OCI-M1 (cell line): ENCODE measurements at places on chromosomes 6 and 20.
A peak's percentile ranks its signal among the peaks of the same experiment; 100 is the strongest.

DNA sequence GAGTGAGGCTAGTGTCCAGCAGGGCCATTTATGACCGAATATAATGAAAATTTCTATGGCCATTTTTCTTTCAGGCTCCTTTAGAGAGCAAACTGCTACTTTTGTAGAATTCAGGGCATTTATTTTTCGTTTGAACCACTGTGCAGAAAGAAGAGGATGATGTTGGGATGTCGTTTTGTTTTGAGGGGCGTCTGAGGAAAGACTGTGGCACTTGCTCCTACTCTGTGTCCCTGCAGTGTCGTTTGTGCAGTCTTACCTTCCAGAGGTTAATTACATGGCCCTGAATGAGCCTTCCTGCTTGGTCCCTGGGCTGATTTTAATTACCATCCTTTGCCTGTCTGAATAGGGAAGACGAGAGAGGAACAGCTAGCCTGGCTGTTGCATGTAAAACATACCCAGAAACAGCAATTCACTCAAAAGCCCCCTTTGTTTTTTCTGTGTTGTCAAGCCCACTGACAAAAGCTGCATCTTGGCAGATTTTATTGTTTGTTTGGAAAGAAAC lies 65.3 kb downstream of the CTNNBL1 start:
- no peak for DNase-seq

GRCh38 chr6:138776659-138777058 lies 3.1 kb downstream of the CCDC28A start:
- no peak for DNase-seq

- no peak for DNase-seq
Measured at GRCh38 chr6:169960003-169960344, 208.6 kb downstream of the ERMARD start.

DNA sequence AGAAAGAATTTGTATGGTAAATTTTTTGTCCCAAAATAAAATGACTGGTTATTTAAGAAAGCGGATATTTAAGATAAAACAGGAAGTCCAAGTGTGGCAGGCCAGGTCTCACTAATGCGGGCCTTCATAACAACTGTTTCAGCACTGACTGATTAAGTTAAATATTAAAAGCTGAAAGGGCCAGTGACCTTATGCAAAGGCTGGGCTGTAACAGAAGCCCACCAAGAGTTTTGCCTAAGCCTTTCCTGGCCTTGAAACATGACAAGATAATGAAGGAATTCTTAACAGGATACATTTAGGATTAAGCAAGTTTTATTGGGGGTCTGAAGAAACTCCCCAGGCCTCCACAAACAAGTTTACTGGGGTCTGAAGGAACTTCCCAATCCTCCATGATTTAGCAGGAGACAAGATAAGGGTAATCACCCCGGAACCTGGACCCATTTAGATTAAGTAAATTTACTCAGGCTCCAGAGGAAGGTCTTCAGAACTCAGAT lies 36.3 kb downstream of the ZNF133 start:
- no peak for DNase-seq

- peak; percentile 82 for DNase-seq
Measured at GRCh38 chr6:113971741-113972140, 793 bp upstream of the HDAC2 start.

DNA sequence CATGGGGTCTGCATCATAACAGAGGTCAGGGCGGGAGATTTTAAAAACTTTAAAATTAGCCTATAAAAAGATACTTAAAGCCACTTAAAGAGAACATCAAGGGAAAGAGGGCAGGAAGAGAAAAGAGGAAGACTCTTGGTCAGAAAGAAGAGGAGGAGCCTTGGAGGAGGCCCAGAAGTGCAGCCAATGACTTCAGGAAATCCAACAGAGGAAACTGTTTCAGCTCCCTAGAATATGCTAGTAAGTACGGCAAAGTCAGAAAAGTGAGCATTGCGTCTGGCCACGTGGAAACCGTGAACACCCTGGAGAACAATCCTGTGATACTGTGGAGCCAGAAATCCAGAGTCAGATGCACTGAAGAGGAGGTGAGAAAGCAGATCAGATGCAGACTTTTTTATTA lies 22.5 kb upstream of the NHSL1 start:
- DNase-seq, result peak; percentile 13

GRCh38 chr6:169169375-169169774 lies 84.3 kb downstream of the THBS2 start:
- DNase-seq, result no peak

GRCh38 chr6:13152764-13153163 lies 175.6 kb downstream of the TBC1D7 start:
- DNase-seq, result no peak

GRCh38 chr6:100440935-100441334 lies 23.8 kb downstream of the SIM1 start:
- DNase-seq, result no peak

- no peak for DNase-seq
Measured at GRCh38 chr6:24927277-24927955, 8.3 kb downstream of the RIPOR2 start.

DNA sequence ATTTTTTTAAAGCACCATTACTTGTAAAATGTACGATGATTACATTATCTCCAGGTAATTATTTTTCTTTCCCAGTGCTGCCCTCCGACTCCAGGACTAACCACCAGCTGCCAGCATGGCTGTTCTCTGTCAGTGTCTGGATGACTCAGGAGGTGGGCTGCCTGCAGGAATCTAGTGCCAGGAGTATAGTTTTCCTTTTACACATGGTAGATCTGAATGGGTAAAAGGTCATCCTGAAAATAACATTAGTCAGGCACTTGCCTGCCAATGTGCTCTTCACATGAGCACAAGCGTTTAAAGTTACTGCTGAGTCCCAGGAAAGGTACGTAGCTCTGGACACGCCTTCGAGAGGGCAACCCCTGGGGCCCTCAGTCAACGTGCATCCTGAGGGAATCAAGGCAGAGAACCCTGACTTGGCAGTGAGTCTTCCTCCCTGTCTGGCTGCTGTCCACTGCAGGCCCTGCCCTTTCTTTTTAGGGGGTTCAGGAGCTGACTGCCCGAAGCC lies 2.4 kb downstream of the DYNLT1 start:
- DNase-seq, result no peak

DNA sequence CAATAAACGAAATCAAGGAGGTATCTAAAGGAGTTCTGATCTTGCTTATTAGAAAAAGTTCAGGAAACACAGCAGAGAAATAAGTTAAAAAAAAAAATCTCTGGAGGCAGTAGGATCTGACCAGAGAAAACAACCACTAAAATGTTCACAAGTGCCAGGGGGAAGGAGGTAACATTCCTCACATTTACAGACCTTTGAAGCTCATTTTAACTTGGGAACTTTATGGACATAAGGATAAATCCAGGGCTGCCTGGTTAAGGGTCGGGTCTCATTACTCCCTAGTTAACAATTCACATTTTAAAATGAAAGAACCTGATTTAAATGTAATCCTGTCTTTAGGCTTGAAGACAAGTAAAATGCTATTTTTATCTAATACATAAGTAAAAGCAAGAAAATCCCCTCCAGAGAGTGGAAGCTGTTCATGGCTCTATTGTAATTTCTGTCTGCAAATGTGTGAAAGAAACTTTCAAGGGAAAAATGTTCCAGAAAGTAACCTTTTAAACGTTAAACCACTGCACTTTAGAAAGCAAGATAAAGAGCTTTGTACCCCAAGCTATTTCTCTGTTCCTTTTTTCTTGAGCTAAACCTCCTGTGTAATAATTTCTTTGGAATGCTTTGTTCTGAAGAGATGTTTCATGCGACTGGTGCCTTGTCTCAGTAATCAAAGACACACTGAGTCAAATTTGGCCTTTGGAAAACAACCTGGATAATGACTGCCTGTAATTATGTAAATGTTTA lies 38.2 kb downstream of the MYLIP start:
- DNase-seq, result peak; percentile 32

- no peak for DNase-seq
Measured at GRCh38 chr6:85368631-85369030, 81.3 kb upstream of the NT5E start.
